ENCODE measurements at places on chromosomes 3 and 15.

GRCh38 chr15:73694419-73694818, 10.2 kb downstream of the CD276 start:
- no peak overlapping the region for H3K27ac ChIP-seq
- no peak for DNase-seq
- H3K4me1 ChIP-seq = peaks cover 18% of the 10 kb centered on the region
- H3K27me3 ChIP-seq = no peaks in the 10 kb centered on the region
- no peaks in the 10 kb centered on the region for H3K36me3 ChIP-seq

GRCh38 chr15:41154412-41154811, 38.3 kb upstream of the INO80 start:
- no peak for DNase-seq
- no peaks in the 10 kb centered on the region for H3K4me1 ChIP-seq
- no peak overlapping the region for H3K4me3 ChIP-seq
- no peak overlapping the region for H3K27ac ChIP-seq
- no peaks in the 10 kb centered on the region for H3K36me3 ChIP-seq

GRCh38 chr3:94184781-94185180, 121.9 kb downstream of the NSUN3 start:
- H3K4me1 ChIP-seq = no peaks in the 10 kb centered on the region
- H3K27me3 ChIP-seq = no peaks in the 10 kb centered on the region
- no peak overlapping the region for H3K27ac ChIP-seq
- no peak for DNase-seq
- no peaks in the 10 kb centered on the region for H3K36me3 ChIP-seq
- no peak overlapping the region for H3K4me3 ChIP-seq

GRCh38 chr3:27826448-27826847, 104.3 kb upstream of the EOMES start:
- DNase-seq = no peak
- no peak overlapping the region for H3K27ac ChIP-seq
- H3K36me3 ChIP-seq = no peaks in the 10 kb centered on the region
- H3K4me3 ChIP-seq = no peak overlapping the region
- no peaks in the 10 kb centered on the region for H3K27me3 ChIP-seq

GRCh38 chr3:127899200-127899599, 15.8 kb upstream of the KBTBD12 start:
- DNase-seq = no peak
- H3K4me3 ChIP-seq = no peak overlapping the region
- no peaks in the 10 kb centered on the region for H3K27me3 ChIP-seq
- no peaks in the 10 kb centered on the region for H3K4me1 ChIP-seq
- no peak overlapping the region for H3K27ac ChIP-seq
- no peaks in the 10 kb centered on the region for H3K36me3 ChIP-seq

GRCh38 chr3:194570235-194570634, 63.0 kb downstream of the TMEM44 start:
- H3K27ac ChIP-seq = no peak overlapping the region
- no peaks in the 10 kb centered on the region for H3K27me3 ChIP-seq
- no peaks in the 10 kb centered on the region for H3K36me3 ChIP-seq
- no peak overlapping the region for H3K4me3 ChIP-seq
- H3K4me1 ChIP-seq = peaks cover 11% of the 10 kb centered on the region

DNA sequence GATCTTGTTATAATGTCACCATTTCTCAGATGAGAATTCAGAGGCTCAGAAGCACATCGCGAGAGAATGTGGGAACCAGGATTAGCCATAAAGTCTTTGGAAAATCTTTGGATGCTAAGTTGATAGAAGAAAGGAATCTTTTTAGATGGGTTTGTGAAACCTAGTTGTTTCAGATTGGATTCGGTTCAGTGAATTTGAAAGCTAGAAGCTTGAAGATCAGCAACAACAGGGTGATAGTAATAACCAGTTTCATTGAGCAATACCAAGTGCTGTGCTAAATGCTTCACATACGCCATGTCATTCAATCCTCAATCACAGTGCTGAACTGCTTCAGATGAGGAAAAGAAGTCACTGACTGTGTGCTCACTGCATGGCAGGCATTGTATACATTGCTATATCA, 47.4 kb upstream of the MITF start:
- no peak overlapping the region for H3K27ac ChIP-seq
- H3K27me3 ChIP-seq = no peaks in the 10 kb centered on the region
- H3K36me3 ChIP-seq = no peaks in the 10 kb centered on the region
- no peaks in the 10 kb centered on the region for H3K4me1 ChIP-seq
- H3K4me3 ChIP-seq = no peak overlapping the region

- DNase-seq = no peak
- no peaks in the 10 kb centered on the region for H3K4me1 ChIP-seq
- no peak overlapping the region for H3K4me3 ChIP-seq
- no peaks in the 10 kb centered on the region for H3K36me3 ChIP-seq
- H3K27ac ChIP-seq = no peak overlapping the region
Observed at GRCh38 chr15:88874684-88875083, 20.7 kb downstream of the HAPLN3 start.

DNA sequence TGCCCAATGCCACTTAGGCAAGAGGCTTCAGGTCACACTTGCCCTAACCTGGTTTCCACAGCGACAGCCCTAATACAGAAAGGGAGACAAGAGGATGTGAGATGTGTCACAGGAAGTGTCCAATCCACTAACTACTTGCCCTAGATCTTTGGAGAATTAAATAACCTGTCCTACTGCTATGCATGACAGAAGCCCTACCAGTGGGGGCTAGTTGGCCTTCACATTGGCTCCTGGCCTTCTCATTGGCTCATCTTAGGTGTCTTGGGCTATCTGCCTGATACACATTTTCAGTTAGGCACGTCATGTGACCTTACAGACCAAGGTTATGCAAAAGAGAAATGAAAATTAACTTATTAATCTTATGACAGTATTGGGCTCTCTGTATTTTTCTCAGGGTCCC, 449.9 kb downstream of the FHIT start:
- no peaks in the 10 kb centered on the region for H3K4me1 ChIP-seq
- no peaks in the 10 kb centered on the region for H3K36me3 ChIP-seq

DNA sequence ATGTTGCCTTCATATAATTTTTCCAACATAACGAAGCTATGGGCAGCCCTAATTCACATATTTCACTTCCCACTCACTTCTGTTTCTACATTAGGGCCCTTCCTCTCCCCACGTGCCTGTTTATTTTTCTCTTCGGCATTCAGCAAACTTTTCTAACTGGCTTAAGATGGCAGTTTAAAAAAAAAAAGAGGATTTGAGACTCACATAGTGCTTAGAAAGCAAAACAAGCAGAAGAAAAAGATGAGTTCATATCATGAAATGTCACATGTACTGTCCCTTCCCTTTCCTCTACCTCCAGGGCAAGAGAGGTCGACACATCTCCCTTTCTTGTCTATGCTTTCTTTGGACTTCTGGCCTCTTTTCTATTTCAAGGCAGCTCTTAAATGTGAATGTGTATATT, 30.6 kb downstream of the SLC49A4 start:
- H3K27ac ChIP-seq = peak overlapping the region; percentile 28
- no peak overlapping the region for H3K4me3 ChIP-seq
- no peaks in the 10 kb centered on the region for H3K27me3 ChIP-seq
- DNase-seq = no peak
- H3K4me1 ChIP-seq = no peaks in the 10 kb centered on the region

DNA sequence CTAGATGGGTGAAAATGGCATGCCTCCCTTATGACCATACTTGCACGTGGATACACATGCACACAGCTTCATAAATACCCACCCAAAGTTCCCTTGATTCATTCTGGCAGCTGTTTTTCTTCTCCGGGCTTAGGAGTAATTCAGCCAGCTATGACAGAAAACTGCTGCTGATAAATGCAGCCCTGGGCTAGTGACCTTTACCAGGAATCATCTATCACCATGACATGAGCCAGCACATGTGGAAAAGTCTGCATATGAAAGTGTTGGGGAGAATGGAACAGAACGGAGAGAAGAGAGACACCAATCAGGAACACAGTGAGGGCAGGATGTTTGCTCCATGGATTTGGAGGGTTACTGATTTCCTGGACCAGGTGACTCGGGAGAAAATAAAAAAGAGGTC, 706.3 kb downstream of the PDCD6IP start:
- H3K4me3 ChIP-seq = no peak overlapping the region
- H3K36me3 ChIP-seq = no peaks in the 10 kb centered on the region
- no peaks in the 10 kb centered on the region for H3K27me3 ChIP-seq

- H3K27ac ChIP-seq = no peak overlapping the region
- no peaks in the 10 kb centered on the region for H3K4me1 ChIP-seq
- H3K27me3 ChIP-seq = no peaks in the 10 kb centered on the region
- no peaks in the 10 kb centered on the region for H3K36me3 ChIP-seq
- H3K4me3 ChIP-seq = no peak overlapping the region
Observed at GRCh38 chr3:96996009-96996408, 181.6 kb downstream of the EPHA6 start.

- H3K36me3 ChIP-seq = no peaks in the 10 kb centered on the region
- DNase-seq = no peak
- H3K27me3 ChIP-seq = no peaks in the 10 kb centered on the region
- no peak overlapping the region for H3K4me3 ChIP-seq
- H3K27ac ChIP-seq = peak overlapping the region; percentile 35
Observed at GRCh38 chr15:65903296-65904073, 34.2 kb downstream of the RAB11A start.

DNA sequence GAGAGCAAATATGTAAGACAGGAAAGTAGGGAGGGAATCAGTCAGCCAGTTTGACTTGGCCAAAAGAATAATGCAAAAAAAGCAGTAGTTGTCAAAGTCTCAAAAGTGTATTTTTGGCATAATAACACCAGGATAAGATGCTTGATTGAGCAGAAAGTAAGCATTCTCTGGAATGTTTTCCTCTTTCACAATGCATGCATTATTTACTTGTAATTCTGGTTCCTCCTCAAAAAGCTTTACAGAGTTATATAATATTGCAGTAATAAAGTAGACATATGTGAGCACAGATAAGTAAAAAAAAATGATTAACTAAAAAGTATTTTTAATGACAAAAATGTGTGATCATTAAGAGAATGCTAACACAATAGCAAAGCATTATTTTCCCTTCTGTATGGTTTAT, 285.9 kb upstream of the BCHE start:
- no peak overlapping the region for H3K4me3 ChIP-seq
- H3K4me1 ChIP-seq = no peaks in the 10 kb centered on the region
- DNase-seq = no peak
- H3K36me3 ChIP-seq = no peaks in the 10 kb centered on the region
- no peak overlapping the region for H3K27ac ChIP-seq

GRCh38 chr15:35071106-35071505, 14.0 kb downstream of the NANOGP8 start:
- H3K4me3 ChIP-seq = no peak overlapping the region
- no peaks in the 10 kb centered on the region for H3K27me3 ChIP-seq
- H3K4me1 ChIP-seq = peaks cover 4% of the 10 kb centered on the region
- no peak for DNase-seq

DNA sequence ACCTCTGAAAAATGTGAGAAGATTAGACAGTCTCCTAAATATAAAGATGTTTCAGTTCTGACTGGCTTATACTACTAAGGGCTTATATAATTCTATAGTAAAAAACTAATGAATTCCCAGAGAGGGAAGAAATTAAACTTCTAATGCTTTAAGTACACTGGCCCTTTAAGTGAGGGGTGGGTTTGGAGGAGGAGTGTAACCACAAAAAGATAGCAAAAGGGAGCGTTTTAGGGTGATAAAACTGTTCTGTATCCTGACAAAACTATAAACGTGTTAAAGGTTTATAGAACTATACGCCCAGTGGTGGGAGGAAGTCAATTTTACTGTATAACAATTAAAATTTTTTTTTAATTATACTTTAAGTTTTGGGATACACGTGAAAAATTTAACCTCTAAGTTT, 45.8 kb downstream of the CEP152 start:
- no peaks in the 10 kb centered on the region for H3K36me3 ChIP-seq
- no peak overlapping the region for H3K27ac ChIP-seq
- H3K4me1 ChIP-seq = peaks cover 6% of the 10 kb centered on the region
- no peak overlapping the region for H3K4me3 ChIP-seq

DNA sequence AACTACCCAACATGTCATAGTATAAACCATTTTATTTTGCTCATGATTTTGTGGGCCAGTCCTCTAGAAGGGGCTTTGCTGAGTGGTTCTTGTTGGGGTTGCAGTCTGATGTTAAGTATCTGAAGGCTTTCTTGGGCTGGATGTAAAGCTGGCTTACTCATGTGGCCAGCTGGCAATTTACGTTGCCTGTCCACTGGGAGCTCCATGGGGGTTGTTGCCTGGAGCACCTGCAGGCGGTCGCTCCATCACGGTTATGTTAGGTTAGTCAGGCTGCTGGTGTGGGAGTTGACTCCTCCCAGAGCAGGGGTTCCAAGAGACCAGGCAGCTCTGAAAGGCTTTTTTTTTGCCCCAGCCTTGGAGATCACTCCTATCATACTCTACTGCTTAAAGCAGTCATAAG, 98.1 kb downstream of the NR1D2 start:
- H3K36me3 ChIP-seq = no peaks in the 10 kb centered on the region
- H3K27me3 ChIP-seq = no peaks in the 10 kb centered on the region
- no peak for DNase-seq
- peak overlapping the region; percentile 72 for H3K27ac ChIP-seq
- H3K4me3 ChIP-seq = no peak overlapping the region
- peaks cover 5% of the 10 kb centered on the region for H3K4me1 ChIP-seq

GRCh38 chr3:142915636-142916035, 26.8 kb upstream of the PCOLCE2 start:
- no peaks in the 10 kb centered on the region for H3K36me3 ChIP-seq
- no peaks in the 10 kb centered on the region for H3K27me3 ChIP-seq
- H3K4me3 ChIP-seq = no peak overlapping the region
- no peak for DNase-seq

DNA sequence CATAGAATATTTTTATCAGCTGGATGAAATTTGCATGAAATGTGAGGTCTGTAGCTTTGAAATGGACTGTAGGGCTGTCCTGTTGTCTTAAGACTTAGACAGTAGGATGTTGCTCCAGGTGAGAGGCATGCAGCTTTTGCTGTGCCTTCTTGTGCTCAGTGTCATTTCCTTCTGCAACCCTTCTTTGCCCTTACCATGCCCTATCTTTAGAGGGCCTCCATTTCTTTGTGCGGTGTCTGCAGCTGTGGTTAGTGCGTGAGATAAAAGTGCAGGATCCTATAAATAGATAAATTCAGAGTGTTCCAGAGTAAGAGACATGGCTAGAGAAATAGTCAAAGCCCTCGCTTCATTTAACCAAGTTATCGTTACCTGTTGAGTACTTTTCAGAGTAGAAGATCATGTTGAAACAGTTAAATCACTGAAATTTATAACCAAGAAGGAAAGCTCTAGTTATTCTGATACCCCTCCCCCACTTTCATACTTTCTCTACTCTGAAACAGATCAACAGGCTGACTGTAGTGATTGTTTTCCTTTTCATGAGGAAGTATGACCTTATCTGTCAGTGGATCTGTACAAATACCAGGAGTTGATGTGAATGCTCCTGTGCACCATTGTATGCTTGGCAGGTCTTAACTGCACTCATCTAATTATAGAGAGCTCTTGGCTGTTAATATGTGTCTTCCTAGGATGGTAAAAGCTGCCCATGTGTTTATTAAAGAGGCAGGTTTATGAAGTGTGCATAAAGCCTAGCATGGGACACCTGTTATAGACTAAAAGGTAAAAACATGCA, 18.2 kb downstream of the EIF3J start:
- H3K36me3 ChIP-seq = no peaks in the 10 kb centered on the region
- no peak overlapping the region for H3K27ac ChIP-seq
- no peaks in the 10 kb centered on the region for H3K4me1 ChIP-seq
- H3K4me3 ChIP-seq = no peak overlapping the region
- DNase-seq = no peak

GRCh38 chr3:183958775-183959174, 58.9 kb downstream of the ABCC5 start:
- peaks cover 11% of the 10 kb centered on the region for H3K4me1 ChIP-seq
- no peak for DNase-seq
- no peaks in the 10 kb centered on the region for H3K27me3 ChIP-seq
- H3K4me3 ChIP-seq = no peak overlapping the region
